ENCODE measurements at places on chromosomes 13 and 19.

GRCh38 chr13:43804461-43805070 lies 17.8 kb upstream of the ENOX1 start:
- DNase-seq: peak; percentile 88

- peak; percentile 71 for DNase-seq
Measured at GRCh38 chr19:46529622-46530451, 34.2 kb upstream of the PNMA8B start.

GRCh38 chr13:93963266-93964145 lies 516.0 kb downstream of the DCT start:
- no peak for DNase-seq

GRCh38 chr13:65460136-65460535 lies 1770.0 kb downstream of the PCDH9 start:
- DNase-seq: no peak

- no peak for DNase-seq
Measured at GRCh38 chr19:1154731-1155351, 19.2 kb downstream of the SBNO2 start.

DNA sequence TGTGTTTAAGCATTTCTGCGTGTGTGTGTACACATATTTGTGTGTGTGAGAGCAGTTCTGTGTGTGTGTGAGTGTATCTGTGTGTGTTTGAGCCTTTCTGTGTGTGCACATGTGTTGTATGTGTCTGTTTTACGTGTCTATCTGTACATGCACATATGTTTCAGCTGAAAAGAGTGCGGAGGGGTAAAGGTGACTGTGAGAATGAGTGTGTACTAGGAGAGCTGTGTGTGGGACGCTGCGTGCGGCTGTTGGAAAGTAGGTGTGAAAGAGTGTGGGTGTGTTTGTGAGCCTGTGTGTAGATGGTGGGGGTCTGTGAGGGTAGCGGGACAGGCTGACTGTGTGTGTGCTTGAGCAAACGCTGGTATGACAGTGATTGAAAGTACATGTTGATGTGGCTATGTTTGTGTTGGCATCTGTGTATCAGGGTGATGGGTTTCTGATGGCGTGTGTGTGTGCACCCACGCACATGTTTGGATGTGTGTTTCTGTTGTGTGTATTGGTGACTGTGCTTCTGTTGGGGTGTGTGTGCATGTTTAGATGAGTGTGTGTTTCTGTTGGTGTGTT lies 7.5 kb upstream of the TPM4 start:
- DNase-seq: no peak

DNA sequence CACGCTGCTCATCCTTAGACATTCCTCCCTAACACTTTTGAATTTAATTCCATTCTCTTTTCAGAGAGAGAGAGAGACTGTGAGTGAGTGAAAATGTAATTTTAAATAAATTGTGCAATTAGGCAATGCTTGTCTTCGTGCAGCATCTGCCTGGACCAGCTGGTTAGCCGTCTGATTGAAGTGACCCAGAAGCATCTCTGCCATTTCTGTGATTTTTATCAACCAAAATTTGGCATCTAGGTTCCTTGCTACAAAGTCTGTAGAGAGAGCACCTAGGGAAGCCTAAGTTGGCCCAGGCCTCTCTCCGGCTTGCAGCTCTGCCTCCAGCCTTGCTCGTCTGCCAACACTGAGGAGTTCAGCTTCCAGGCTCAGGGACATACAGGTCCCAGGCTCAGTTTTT lies 138.6 kb upstream of the GPR12 start:
- no peak for DNase-seq

- DNase-seq: peak; percentile 67
Measured at GRCh38 chr19:22783651-22784410, at the start of gene ZNF99. Gene ZNF99, minus strand, starts transcription at chr19:22784151. Its CDS starts 135 bp downstream, at chr19:22784016.

DNA sequence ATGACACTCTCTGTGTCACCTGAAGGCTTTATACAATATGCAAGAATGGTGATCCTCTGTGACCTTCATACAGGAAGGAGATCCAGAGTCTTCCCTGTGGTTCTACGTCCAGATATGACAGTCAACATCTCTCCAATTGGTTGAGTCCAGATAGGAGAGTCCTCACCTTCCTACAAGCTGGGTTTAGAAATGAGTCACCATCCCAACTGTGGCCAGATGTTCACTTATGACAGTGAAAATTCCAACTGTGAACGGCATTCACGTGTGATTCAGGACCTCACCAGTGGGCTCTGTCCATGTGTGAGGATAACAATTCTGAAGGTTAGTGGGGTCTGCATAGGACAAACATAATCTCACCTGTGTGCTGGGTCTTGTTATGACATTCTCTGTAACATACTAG lies 52.5 kb upstream of the ZNF728 start:
- no peak for DNase-seq

DNA sequence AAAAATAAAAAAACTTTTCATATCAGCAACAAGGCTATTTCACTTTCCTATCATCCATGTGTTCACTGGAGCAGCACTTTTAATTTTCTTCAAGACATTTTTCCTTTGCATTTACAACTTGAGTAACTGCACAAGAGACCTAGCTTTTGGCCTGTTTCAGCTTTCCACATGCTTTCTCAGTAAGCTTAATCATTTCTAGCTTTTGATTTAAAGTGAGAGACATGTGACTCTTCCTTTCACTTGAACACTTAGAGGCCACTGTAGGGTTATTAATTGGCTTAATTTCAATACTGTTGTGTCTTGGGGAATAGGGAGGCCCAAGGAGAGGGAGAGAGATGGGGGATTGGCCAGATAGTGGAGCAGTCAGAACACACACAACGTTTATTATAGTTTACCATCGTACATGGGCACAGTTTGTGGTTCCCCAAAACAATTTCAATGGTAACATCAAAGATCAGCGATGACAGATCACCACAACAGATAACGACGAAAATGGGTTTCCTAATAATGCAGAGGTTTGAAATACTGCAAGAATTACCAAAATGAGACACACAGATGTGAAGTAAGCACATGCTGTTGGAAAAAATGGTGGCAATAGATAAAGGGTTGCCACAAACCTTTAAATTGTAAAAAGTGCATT lies 117.6 kb downstream of the GGACT start:
- no peak for DNase-seq

GRCh38 chr19:41426952-41427646 lies at the start of gene B3GNT8:
Gene B3GNT8, minus strand, starts transcription at chr19:41427374. Its CDS starts 596 bp downstream, at chr19:41426778.
- DNase-seq: peak; percentile 73

GRCh38 chr13:111562716-111563115 lies 242.3 kb downstream of the TEX29 start:
- no peak for DNase-seq

- no peak for DNase-seq
Measured at GRCh38 chr19:52685811-52686210, 47.7 kb upstream of the ZNF83 start.

- DNase-seq: no peak
Measured at GRCh38 chr19:30004403-30004802, 62.4 kb downstream of the URI1 start.

DNA sequence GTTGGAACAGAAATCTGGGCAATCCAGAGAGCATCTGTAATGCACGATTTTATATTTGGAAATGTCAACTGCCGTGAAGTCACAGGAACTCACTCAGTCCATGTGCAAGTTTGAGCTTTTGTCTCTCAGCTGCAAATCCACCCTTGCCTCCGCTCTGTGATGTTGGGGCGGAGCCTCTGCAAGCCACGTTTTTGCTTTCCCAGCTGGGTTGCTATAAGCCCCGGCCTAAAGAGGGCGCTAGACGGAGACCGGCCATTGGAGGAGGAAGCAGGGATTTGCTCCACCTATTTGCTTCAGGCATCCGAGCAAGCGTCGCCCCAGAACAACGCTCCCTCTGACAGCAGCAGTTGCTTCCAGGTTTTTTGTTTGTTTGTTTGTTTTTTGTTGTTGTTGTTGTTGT lies 56.2 kb downstream of the TRPM4 start:
- DNase-seq: no peak

GRCh38 chr13:62209529-62209928 lies 793.9 kb upstream of the PCDH20 start:
- DNase-seq: no peak

- no peak for DNase-seq
Measured at GRCh38 chr13:82847595-82847994, 1034.7 kb downstream of the SLITRK1 start.

- no peak for DNase-seq
Measured at GRCh38 chr13:28705461-28706083, 13.2 kb downstream of the SLC46A3 start.

DNA sequence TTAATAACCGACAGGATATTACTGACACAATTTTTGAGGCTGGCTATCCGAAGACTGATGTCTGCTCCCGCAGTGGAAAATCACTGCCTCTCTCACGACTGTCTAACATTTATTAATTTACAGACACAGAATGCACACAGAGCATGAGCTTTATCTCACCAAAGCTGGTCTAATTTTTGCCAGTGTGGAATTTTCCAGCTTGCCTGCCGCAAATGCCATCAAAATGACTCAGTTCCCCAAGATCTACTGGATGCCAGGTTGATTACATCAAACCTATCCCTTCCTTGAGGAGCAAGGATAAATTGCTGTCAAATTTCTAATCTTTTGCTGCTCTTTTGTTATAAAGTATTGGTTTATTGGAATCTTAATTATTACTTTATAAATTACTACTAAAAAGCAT lies 1775.1 kb upstream of the PCDH20 start:
- DNase-seq: no peak

DNA sequence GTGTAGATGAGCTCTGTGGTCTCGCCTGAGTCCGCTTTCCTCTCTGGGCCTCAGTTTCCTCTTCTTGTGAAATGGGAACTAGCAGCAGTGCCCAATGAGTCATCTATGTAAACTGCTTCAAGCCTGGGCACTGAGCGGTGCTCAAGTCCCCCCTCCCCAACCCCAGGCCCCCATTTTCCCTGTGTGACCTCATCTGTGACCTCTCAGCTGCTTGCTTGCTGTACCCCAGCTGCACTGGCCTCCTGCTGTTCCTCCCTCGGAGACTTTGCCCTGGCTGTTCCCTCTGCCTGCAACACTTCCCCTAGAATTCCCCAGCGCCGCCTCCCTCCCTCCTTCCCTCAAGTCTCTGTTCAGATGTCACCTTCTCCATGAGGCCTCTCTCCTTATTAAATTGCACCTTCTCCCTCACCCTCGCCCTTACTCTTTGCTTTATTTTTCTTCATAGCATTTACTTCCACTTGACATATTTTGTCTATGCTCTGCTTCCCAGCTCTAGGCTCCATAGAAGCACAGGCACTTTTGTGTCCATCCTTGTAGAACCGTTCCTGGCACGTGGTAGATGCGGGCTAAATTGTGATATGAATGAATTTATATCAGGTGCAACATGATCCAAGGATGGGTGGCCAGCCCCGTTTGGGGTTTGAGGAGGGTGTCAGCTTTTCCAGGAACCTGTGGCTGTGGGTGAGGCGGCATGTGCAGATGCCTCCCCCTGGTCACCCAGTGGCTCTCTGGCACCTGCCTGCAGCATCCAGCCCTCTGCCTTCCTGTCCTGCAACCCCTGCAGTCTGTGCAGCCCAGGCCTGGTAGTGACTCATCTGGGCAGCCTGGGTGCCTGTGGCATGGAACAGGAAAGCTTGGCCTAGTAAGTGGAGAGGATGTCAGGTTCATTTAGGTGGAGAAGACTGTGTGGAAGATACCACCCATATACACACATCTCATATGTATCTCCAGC lies 26.3 kb downstream of the SIPA1L3 start:
- peak; percentile 21 for DNase-seq

- no peak for DNase-seq
Measured at GRCh38 chr19:5592531-5593342, 25.0 kb upstream of the TINCR start.

- DNase-seq: no peak
Measured at GRCh38 chr19:28520998-28521568, 691.9 kb downstream of the UQCRFS1 start.

GRCh38 chr13:40063278-40063698 lies 407.8 kb downstream of the COG6 start:
- DNase-seq: no peak

GRCh38 chr19:2952953-2953481 lies 8.2 kb upstream of the ZNF77 start:
- no peak for DNase-seq

DNA sequence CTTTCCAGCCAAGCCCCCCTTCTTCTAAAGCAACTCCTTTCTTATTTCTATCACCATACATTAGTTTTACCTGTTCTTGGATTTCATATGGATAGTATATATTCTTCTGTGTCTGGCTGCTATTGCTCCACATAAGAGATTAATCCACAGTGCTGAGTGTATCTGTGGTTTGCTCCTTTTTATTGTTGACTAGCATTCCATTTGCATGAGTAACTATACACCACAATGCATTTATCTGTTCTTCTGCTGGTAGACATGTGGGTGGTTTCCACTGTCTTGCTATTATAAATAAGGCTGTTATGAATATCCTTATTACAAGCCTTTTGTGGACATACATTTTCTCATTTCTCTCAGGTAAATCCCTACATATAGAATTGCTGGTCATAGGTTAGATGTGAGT lies 138.2 kb downstream of the SLC7A1 start:
- DNase-seq: no peak

GRCh38 chr19:47005873-47006272 lies 13.8 kb upstream of the NPAS1 start:
- no peak for DNase-seq

DNA sequence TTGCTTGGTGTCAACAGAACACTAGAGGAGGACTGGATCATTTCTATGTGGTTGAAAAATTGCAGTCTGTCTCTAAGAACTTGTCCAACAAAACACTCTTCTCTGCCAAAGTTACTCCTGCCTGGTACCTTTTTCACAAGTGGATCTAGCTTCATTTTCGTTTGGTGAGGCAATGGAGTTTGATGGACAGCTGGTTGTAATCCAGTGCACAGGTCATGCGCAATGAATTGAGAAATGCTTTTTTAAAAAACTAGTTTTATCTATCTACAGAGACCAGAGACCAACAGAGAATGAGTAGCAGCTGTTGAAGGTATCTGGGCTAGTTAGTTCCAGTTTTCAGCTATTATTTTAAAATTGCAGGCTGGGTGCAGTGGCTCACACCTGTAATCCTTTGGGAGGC lies 12.0 kb upstream of the KBTBD6 start:
- no peak for DNase-seq

DNA sequence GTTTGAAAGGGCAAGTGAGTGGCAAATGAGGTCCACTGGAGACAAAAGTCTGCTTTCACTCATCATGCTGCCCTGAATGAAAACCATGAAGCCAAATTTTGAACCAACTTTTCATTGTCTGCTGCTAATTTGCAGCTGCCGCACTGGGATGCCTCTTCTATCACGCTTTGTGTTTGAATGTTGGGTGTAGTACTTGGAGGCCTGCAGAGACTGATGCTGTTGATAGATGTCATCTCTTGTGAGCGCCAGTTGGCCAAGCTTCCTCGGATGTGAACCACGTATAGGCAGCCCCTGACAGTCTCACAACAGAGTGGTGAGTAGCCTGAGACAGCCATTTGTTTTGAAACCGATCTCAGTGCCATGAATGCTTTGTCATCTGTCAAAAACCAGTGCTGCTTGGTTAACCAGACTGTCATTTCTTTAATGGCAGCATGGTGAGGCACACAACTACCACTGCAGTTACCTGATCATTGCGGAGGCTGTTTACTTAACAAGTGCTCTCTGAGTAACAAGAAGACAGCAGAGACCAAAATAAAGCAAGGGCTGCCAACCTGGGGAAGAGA lies 31.2 kb upstream of the SLC10A2 start:
- DNase-seq: no peak
